ENCODE measurements at places on chromosomes 11 and 22.

- DNase-seq, result no peak
These were observed 21.5 kb upstream of the EMID1 start for GRCh38 chr22:29183971-29184848.

- no peak for DNase-seq
These were observed 123.7 kb upstream of the CCDC90B start for GRCh38 chr11:83409891-83410290.

DNA sequence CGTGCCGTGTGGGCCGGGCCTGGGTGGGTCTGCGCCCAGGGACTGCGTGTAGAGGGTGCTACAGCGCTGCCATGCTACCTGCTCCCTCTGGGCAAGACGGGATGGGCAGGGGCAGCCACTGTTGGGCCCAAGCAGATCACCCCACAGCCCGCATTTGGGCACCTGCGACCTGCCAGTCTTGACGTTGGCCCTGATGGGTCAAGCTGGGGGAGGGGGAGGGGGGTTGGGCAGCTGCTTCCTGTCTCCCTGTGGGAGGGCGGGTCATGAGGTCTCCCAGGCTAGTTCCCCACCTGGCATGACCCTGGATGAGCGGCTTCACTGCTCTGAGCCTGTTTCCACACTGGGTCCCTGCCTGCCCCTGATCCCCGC lies 2.8 kb upstream of the RPS19BP1 start:
- no peak for DNase-seq

- DNase-seq, result no peak
These were observed 18.5 kb downstream of the PRR33 start for GRCh38 chr11:1873048-1873812.

GRCh38 chr22:26671317-26672059 lies 14.1 kb downstream of the MIAT start:
- no peak for DNase-seq

DNA sequence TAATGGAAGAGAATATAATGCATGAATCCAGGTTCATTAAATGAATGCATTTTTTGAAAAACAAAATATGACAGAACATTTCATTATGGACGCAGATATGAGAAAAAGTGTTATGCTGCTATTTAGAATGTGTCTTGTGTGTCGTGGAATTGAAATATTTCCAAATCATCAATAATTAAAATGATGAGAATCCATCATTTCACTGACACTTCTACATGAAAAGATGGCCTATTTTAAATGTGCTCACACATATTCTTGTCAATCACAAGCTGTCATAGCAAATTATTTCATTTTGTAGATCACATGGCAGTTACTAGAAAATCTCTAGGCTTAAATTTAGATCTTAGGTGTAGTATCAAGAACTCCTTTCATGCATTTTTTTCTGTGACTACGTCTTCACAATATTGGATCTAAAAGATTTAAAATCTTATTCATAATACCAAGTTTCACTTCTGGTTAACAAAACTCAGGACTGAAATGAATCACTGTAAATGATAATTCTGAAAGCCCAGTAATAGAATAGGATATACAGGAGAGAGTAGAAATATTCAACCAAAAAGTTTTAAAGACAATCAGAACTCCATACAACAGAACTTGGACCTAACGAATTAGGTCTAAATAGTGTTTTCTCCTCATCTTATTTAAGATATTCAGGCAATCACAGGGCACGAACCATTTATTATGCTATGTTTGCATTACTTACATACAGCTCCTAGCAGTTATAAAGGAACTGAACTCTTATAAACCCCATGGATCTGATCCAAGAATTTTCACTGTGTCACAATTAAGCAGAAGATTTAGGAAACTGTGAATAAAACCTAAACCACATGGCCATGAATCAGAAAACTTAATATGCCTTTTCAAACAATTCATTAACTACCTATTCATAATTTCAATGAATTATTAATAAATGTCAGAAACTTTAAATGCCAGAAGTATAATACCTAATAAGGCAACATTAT lies 67.7 kb downstream of the DCDC1 start:
- no peak for DNase-seq

GRCh38 chr11:47216121-47216798 lies 1.5 kb downstream of the DDB2 start:
- no peak for DNase-seq

GRCh38 chr11:66936311-66936711 lies 21.9 kb downstream of the PC start:
- DNase-seq, result peak; percentile 76

GRCh38 chr11:24755260-24755839 lies 258.5 kb downstream of the LUZP2 start:
- DNase-seq, result no peak

- DNase-seq, result no peak
These were observed 31.1 kb upstream of the RAB30 start for GRCh38 chr11:83102834-83103233.

- no peak for DNase-seq
These were observed 2.9 kb upstream of the MTFP1 start for GRCh38 chr22:30422481-30423300.

- DNase-seq, result no peak
These were observed 1598.1 kb downstream of the FAM181B start for GRCh38 chr11:81135570-81135969.

DNA sequence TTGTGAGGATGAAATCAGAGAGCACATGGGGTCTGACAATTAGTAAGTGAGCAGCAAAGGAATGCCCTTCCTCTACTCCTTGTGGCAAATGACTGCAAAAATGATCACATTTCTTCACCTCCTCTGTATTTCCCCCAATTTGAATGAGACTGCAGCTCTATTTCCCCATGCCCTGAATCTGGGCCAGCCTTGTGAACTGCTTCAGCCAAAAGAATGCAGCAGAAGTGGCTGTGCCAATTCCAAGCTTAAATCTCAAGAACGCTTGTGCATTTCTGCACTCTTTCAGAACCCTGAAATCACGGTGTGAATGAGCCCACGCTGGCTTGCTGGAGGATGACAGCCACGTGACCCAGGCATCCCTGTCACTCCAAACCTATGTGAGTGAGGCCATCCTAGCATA lies 9.9 kb downstream of the SLC43A3 start:
- DNase-seq, result no peak

DNA sequence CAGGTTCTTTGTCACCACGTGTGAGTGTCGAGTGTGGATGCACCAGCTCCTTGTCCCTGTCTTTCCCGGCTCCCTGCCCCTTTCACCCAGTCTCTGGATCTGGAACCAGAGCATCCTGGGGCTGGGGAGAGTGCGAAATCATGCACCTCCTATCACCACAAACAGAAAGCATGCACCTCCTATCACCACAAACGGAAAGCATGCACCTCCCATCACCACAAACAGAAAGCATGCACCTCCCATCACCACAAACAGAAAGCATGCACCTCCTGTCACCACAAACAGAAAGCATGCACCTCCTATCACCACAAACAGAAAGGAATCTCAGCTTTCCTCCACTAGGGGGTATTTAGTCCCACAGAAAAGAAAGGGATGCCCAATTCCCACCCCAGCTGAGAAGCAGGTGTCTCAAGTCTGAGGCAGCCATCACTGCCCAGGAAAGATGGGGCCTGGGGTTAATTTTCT lies 5.9 kb upstream of the GLB1L3 start:
- DNase-seq, result peak; percentile 66

DNA sequence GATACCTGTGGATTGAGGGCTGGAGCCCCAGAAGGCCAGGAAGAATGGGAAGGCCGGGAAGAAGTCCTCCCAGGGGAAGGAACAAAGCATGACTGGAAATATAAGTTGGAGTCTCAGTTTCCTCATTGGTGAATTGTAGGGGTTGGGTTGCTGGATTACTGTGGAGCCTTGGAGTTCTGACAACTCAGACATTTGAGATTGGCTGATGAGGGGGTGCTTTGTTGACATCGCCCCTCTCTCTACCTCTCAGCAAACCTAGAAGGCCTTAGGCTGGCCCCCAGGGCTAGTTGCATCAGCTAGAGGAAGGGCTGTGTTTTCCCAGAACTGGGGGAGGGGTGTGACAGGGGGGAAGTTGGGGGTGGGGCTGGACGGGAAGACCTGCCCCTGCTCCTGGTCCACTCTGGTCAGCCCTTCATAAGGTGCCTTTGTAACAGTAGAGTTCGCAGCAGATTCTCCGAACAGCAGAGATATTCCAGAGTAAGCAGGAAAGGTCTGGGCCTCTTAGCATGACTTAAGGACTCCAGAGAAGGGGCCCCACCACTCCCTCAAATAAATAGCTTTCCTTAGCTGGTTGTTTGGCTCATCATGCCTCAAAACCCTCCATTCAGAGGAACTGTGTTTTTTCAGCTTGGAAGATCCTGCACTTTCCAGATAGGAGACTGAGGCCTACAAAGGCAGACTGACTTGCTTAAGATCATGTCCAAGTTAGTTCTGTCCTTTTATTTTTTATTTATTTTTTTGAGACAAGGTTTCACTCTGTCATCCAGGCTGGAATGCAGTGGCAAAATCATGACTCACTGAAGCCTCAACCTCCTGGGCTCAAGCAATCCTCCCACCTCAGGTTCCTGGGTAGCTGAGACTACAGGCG lies 12.5 kb upstream of the THRSP start:
- no peak for DNase-seq

DNA sequence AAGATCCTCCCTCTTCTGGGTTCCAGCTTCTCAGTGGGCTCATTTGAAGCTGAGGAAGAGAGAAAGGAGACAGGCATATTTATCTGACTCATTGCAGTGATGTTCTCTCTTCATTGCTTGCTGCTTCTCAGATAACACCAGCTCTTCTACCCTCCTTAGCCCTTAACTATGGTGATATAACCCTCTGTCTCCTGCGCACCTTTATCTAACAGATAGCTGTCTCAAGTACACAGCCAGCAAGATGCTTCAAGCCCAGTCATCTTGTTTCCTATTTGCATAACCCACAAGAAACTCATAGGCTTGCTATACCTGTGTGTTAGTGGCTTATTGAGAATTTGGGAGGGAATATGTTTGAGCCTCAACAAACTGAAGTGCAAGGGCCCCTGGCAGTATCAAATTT lies 12.6 kb downstream of the PRSS23 start:
- DNase-seq, result no peak

- DNase-seq, result no peak
These were observed 9.8 kb downstream of the CD82 start for GRCh38 chr11:44575288-44575672.

- DNase-seq, result no peak
These were observed 971.8 kb upstream of the TENM4 start for GRCh38 chr11:80412604-80413003.

DNA sequence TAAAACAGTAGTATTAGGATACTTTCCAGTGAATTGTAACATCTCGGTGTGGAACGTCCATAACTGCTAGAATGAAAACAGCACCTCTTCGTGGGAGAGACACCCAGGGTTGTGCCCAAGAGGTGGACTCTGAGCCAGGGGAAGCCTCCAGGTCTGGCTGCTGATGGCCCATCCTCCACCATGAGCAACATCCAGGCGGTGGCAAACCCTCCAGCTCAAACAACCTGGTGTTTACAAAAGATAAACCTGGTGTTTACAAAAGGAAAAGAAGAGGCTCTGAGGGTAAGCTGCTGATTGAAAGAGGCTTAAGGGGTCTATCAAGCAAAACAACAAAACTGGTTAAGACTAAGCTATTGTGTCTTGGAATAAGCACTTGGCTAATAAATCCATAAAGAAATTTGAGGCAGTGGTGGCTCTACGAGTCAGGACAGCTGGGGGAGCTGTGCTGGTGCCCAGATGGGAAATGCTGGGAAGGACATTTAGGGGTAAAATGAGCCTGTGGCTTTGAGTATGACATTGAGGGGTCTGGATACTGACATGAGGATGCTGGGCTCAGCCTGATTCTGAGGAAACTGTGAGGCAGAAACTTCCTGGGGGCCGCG lies 909.0 kb downstream of the BRD1 start:
- DNase-seq, result no peak

GRCh38 chr11:8654503-8654902 lies 28.0 kb downstream of the TRIM66 start:
- no peak for DNase-seq

DNA sequence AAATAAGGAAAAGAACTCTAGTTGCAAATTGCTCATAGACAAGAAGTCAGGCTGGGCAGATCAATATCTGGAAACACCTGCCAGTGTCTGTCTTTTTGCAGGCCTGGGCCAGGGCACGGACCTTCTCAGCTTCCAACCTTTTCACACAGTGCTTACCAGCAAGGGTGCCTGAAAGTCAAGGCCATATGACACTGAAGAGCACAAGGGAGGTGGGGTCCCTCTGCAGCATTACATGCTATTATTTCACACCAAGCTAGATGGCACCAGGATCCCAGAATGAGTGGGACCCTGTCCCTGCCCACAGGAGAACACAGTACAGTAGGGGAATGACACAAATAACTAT lies 5.9 kb upstream of the PEX26 start:
- no peak for DNase-seq

GRCh38 chr11:26483108-26483507 lies 89.0 kb downstream of the MUC15 start:
- DNase-seq, result no peak

DNA sequence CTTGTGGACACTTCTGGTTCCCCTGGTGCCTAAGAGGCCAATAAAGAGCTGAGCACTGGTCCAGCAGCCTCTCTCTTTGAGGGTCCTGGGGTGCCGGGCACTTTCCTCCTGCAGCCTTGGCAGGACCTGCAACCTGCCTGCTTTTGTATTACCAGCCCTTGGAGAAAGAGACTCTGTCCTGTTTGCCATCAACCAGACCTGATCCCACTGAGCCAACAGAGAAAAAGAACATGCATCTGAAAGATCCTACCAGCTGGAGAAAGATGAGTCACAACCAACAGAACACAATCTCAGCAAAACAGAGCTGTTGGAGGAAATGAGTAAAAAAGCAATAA lies 321.0 kb downstream of the DDX10 start:
- DNase-seq, result no peak

GRCh38 chr11:84140386-84141169 lies 854.4 kb upstream of the CCDC90B start:
- no peak for DNase-seq

GRCh38 chr22:25621986-25622385 lies 57.5 kb downstream of the GRK3 start:
- DNase-seq, result no peak

GRCh38 chr11:67499808-67500483 lies 5.2 kb downstream of the PITPNM1 start:
- DNase-seq, result no peak

DNA sequence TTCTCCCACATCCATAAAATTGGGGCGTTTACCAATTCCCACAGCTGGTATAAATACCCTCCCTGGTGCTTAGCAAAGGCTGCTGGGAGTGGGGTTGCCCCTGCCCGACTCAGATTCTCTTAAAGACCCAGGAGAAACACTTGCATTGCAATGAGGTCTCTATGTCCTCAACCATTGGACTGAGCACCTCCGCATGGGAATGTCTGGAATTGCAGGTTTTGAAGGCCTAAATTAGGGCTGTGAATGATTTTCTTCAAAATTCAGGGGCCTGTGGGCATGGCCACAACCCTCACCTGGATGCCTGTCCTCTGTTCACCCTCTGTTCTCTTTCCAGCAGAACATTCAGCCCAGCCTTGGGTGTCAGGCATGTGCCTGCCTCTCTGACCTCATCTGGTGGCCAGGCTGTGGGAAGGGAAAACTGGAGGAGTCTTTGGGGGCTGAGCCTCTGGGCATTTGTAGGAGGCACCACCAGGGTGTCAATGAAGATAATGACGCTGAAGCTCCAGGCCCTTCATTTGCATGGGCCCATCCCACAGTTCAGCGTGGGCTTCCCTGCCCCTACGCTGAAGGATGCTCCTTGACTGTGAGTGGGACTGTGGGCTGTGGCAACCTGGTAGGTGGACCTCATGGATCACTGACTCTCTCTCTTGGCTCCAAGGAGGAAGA lies 52.7 kb upstream of the MYEOV start:
- no peak for DNase-seq

GRCh38 chr11:72241291-72241781 lies 2.6 kb downstream of the PHOX2A start:
- DNase-seq, result no peak
